ENCODE measurements at places on chromosomes 7 and 10.

DNA sequence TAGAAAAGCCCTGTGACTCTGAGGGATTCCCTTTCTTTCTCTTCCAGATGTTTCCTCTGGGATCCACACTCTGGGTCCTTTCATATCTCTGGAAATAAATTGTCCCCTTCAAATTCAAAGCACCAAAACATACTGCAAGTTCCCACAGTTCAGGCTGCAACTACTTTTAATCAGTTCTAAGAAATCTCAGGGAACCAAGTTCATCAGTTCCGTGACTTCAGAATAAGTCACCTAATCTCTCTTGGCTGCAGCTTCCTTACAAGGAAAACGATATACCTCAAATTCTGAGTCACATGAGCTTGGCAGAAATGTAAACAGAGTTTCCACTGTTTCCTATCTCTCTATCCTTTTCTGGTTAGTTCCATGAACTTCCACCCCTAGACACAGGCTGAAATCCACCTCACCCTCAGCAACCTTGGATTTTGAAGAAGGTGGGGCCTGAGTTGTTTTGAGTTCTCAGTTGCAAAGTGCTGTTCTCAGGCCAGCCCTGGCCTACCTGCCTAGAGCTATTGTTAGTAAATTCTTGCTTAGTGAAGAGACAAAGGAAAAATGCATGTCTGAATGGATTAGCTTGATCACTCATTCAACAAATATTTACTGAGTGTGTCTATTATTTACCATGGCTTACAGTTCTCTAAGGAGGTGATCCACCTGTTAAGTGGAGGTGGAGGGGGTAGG is 59.3 kb upstream of the IL6 start:
- DNase-seq: no peak

DNA sequence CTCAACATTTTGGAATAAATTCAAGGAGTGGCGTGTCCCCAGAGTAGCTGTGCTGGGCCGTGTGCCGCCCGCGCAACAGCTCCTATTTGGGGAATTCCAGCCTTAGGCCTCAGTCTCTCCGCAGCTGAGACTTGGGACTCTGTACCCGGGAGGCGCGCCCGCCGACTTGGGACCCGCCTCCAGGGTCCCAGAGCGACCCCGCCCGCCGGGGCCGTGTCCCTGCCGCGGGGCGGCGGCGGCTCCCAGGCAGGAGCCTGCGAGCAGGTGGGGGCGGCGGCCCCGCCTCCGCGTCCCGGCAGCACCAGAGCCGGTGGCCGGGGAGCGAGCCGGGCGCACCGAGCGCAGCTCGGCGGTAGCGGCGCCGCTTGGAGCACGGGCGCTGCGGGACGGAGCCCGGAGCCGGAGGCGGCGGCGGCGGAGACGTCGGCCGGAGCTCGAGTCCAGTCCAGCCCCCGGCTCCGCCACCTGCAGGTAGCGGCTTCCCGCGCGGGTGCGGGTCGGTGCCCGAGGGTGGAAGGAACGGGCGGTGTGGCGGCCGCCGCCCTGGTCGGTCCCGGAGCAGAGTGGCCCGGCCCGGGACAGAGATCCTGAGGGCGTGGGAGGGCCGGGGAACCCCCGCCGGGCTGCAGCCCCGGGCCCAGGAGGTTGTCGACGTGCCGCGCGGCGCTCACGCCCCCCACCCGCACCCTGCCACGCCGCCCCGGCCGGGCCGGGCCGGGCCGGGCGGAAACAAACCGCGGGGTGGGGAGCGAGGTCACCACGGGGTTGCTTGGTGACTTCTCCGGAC is at the start of gene WIPF3:
TSS of gene WIPF3 (plus strand) at position 301 of the 787 bp plus-strand sequence. CDS start 28,217 bp downstream, outside the sequence.
- DNase-seq: no peak

- no peak for DNase-seq
Measured at GRCh38 chr7:130793855-130794618, 60.0 kb upstream of the KLF14 start.

DNA sequence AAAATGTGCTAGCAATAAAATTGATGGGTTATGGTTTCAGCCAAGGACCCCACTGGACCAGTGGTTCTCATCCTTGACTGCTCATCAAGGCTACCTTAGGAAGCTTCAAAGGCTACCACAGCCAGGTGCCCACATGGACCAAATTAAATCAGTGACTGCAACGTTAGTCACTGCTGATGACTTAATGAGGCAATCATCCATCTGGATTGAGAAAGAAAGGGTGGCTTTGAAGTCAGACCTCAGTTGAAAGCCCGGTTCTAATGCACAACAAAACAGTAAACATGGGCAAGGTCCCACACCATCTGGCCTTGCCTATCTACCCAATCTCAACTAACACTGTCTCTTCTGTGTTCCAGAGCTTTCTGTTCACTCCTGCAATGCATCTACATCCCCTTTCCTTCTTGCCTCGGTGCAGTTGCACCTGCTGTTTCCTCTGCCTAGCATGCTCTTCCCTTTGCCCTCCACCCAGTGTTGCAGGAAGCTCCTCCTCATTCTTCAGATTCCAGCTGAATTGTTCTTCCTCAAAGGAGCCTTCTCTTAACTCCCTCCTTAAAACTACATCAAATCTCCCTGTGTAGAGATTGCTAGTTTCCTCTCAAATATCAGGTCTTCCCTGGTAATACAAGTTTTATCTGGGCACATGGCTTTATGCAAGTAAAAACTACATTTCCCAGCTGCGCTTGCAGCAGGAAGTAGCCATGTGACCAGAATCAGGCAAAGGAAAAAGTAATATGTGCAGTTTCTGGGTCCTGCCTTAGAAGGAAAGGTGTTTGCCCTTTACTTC is 10.3 kb upstream of the KCNK18 start:
- DNase-seq: no peak

DNA sequence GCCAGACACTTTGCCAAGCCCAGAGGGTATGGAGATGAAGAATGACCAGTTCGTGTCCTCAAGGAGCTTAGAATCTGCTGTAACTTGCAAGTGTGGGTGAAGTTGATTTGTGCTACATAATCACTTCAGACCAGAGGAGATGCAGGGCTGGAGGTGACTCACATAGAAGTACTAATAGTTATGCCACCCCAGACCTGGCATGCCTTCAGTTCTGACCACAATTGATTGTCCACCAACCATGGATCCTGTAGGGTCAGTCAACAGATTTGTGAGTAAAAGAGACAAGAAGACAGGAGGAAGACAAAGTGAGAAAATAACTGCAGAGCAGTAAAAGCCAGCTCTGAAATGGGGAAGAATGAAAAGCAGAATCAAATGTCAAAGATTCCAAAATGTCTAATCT is 51.2 kb upstream of the BMPER start:
- DNase-seq: no peak

- no peak for DNase-seq
Measured at GRCh38 chr10:104642658-104643302, 1.7 kb downstream of the SORCS3 start.

- no peak for DNase-seq
Measured at GRCh38 chr7:130875-131780, 61.2 kb upstream of the FAM20C start.

DNA sequence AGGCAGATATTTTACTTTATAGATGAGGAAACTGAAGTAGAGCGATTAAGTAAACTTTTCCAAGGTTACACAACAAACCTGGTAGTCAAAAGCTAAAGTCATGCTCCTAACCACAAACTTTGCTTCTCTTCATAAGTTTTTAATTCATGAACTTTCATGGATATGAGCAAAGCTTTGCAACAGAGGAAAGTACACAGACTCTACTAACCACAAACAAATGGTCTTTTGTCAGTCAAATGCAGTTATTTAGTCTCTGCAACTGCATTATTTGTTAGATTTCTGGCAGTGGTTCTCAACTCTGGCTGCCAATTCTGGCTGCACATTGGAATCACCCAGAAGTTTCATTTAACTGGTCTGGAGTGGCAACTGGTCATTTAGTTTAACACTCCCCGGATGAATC is 140.6 kb upstream of the TMEM168 start:
- no peak for DNase-seq

- DNase-seq: no peak
Measured at GRCh38 chr10:91198781-91199180, 21.7 kb upstream of the PCGF5 start.

- no peak for DNase-seq
Measured at GRCh38 chr7:120064565-120064964, 208.4 kb upstream of the KCND2 start.

GRCh38 chr7:128434413-128435326 is 21.0 kb upstream of the HILPDA start:
- DNase-seq: no peak

DNA sequence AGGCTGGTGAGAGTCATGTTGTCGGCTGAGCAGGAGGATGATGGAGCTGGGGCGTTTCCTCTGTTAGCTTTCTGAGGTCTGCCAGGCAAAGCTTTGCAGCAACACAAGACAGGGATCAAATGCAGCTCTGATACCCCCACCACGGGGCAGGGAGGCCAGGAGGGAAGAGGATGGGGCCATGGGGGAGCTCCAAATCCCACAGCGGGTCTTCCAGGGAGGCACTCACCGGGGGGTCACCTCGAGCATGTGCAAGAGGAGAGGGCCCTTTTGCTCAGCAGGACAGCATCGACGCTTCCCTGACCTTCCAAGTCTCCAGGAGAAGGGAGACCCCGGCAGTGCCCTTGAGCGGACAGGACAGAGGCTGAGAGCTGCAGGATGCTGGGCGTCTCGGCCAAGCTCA is 127.5 kb downstream of the WDR37 start:
- DNase-seq: no peak

- no peak for DNase-seq
Measured at GRCh38 chr7:69696054-69696591, 97.8 kb downstream of the AUTS2 start.

GRCh38 chr10:33414841-33415240 is 80.4 kb upstream of the NRP1 start:
- no peak for DNase-seq

DNA sequence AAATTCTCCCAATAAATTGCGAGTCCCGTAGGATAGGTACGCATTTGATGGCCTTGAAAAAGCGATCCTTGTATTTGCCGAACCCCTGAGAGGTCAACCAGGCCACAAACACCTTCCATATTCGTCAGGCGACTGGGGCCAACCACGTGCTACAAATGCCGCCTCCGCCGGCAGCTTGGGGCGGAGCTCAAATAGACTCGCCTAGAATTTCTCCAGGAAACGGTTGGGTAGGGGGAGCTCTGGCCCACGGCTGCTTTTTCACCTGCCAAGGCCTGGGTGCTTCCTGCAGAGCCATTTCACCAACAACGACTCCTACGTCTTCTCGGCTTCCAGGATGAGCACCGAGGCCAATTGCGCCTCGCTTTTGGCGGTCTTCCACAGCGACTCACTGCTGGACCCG is 53.4 kb upstream of the KIF5B start:
- no peak for DNase-seq

DNA sequence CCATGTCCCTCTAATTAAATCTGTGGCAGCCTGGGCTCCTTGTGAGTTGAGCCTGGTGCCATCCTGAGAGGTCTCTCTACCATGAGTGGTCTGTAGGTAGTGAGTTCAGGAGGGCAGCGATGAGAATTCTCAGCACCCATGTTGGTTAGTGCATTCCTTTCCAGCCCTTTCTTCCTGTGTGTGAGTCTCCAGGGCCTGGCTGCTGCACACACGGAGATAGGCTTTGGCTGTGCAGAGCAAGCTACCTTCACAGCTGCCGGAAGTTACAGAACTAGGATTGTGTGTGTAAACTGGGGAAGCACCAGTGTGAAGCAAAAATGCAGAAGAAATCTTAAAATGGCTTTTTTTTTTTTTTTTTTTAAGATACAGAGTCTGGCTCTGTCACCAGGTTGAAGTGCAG is 358.6 kb downstream of the PAXIP1 start:
- DNase-seq: no peak

GRCh38 chr7:8197994-8198698 is 63.8 kb downstream of the ICA1 start:
- DNase-seq: no peak

- no peak for DNase-seq
Measured at GRCh38 chr10:123665491-123666286, 466 bp upstream of the GPR26 start.

GRCh38 chr10:20256969-20257368 is 440.7 kb downstream of the PLXDC2 start:
- no peak for DNase-seq

GRCh38 chr7:8217200-8218068 is 44.5 kb downstream of the ICA1 start:
- DNase-seq: no peak

DNA sequence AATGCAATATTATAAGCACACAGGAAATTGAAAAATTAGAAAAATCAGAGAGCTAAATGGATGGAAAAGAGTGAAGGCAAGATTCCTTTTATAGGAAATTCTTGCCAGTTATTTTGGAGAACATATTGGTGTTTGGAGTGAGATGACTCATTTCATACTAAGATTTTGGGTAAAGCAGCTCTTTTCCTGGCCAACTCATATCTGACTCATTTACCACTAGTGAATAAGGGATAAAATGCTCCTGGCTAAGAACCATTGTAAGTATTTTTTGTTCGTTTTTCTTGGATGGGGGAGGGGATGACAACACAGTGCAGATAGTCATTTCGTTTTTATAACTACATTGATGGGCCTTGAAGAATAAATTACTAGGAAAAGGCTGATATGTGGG is 139.3 kb downstream of the TWIST1 start:
- no peak for DNase-seq
